ENCODE measurements at places on chromosomes 2 and 18.

- DNase-seq = no peak
These were observed 20.9 kb downstream of the CFLAR start for GRCh38 chr2:201136889-201137321.

GRCh38 chr18:39773646-39774045 lies 2181.4 kb upstream of the PIK3C3 start:
- no peak for DNase-seq

DNA sequence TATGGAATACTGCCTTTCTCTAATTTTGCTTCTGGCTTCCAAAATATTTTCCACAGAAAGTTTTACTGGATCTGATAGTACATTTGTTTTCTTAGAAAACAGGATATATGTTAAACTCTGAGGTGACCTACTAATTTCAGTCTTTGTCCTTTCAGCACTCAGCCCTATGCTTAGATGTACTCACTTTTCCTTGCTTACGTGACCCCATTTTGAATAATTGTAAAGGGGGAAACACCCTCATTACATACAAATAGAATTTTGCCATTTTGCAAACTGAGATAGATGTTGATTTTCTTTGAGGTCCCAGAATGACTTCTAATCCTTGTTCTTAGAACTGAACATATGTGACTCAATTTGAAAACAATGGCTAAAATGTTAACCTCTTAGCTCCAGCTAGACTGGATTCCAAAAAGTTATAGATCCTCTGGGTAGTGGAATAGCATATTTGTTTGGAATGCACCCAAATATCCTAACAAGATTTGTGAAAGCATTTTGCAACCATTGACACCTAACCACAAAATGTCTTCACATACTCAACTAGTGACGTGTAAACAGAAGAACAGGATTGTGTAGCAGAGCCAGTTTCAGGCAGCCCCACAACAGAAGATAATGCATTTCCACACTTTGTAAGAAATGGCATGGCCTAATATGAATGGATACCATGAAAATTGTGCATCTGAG lies 44.8 kb upstream of the EHBP1 start:
- no peak for DNase-seq

DNA sequence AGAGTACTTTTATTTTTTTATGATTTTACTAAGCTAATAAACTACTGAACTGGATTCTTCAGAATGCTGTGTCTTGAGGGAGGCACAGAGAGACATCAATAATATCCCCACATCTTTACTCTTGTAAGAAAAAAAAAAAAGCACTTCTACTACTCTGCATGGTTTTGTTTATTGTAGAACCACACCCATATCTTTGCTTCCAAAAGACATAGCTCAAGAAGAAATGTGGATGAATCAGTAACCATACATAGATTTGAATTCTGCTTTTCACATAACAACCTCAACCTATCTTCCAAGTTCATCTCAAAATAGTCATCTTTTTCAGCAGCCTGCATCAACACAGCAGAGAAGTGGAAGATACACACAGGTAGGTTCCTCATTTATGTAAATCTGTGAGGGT lies 12.2 kb upstream of the COL5A2 start:
- no peak for DNase-seq

Measured in femur (tissue), 1 donor.